ENCODE measurements at places on chromosomes 7 and 10.

DNA sequence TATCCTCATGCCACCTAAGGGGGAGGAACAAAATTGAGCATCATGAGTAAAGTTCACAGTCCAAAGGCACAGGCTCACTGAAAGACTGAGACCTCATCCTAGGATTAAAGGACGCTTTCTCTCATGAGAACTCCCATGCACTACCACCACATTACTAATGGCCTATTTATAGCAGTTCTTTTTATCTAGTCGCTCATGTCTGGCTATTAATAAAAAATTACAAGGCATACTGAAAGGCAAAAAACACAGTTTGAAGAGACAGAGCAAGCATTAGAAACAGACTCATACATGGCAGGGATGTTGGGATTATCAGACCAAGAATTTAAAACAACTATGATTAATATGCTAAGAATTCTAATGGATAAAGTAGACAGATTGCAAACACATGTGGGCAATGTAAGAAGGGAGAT lies 46.0 kb upstream of the CDK13 start:
- DNase-seq, result no peak

DNA sequence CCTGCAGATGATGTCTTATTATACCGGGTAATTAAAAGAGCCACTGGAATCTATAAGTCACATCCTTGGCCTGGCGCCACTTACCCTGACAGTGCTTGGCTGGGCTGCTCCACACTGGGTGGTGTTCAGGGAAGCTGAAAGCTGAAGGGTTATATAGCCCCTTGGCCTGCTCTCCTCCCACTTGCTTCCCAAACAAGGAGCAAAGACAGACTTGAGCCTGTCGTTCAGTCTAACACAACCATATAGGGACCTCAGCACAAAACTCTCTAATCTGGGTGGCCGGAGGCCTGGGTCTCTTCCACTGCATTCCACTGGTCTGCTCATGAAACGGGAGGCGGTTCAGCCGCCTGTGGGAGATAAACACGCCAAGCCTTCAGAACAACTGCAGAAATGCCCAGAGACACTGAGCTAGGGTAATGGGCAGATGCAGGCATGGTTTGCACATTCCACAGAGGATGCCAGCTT lies at the start of gene ACTA2:
TSS of gene ACTA2 (minus strand) at position 127 of the 465 bp plus-strand sequence. CDS start 3,843 bp downstream, outside the sequence.
- no peak for DNase-seq

GRCh38 chr10:17423632-17424186 lies 30.7 kb downstream of the ST8SIA6 start:
- no peak for DNase-seq

DNA sequence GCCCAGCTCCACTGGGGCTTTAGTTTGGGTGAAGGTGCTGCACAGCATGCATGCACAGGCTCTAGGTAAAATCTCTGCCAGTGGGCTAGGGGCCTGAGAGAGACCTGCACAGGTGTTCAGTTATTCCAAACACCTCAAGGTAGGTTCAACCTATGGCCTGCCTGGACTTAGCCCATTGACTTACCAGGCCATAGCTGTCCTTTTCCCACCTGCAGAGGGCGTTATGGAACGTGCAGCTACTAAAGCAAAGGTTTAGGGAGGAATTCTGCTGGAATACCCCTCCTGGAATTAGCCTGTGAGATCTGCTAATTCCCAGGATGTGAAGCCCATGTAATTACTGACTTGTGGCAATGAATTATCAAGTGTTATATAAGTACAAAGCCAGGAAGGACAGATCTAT lies 3.6 kb downstream of the VWC2 start:
- DNase-seq, result no peak

DNA sequence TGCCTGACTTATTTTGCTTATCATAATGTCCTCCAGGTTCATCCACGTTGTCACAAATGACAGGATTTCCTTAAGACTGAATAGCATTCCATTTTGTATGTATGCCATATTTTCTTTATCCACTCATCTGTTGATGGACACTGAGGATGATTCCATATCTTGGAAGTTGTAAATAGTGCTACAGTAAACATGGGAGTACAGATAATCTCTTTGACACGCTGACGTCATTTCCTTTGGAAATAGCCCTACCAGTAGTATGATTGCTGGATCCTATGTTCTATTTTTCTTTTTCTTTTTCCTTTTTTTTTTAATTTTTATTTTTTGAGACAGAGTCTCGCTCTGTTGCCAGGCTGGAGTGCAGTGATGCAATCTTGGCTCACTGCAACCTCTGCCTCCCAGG lies 167.6 kb downstream of the CTTNBP2 start:
- no peak for DNase-seq

All from suppressor macrophage (primary cell).